ENCODE measurements at places on chromosomes 6 and 20.

DNA sequence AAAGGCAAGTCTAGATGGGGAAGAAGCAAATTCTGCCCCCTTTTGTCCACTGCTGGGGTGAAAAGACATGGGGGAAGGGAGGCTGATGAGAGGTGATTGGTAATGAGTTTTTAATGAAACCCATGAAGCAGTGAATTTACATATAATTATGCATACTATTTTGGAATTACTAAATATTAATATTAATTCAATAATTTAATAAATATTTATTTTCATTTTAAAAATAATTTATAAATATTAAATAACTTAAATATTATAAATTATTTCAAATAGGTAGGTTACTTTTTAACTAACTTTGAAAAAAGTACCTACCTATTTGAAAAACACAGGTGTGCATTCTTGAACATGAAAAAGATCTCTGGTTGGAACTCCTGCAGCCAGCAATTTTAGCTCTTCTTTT, 138.1 kb upstream of the GPR6 start:
- H3K27ac ChIP-seq: no peak overlapping the region
- H3K4me3 ChIP-seq: no peak overlapping the region
- no peak for DNase-seq

DNA sequence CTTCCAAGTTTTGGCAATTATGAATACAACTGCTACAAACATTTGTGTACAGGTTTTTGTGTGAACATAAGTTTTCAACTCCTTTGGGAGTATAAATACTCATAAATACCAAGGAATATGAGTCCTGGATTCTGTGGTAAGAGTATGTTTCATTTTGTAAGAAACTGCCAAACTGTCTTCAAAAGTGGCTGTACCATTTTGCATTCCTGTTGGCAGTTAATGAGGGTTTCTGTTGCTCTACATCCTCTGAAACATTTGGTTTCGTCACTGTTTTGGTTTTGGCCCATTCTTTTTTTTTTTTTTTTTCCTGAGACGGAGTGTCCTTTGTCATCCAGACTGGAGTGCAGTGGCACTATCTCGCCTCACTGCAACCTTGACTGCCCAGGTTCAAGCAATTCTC, 8.5 kb downstream of the AP5S1 start:
- peaks cover 3% of the 10 kb centered on the region for H3K36me3 ChIP-seq
- H3K27me3 ChIP-seq: no peaks in the 10 kb centered on the region
- H3K4me3 ChIP-seq: no peak overlapping the region

DNA sequence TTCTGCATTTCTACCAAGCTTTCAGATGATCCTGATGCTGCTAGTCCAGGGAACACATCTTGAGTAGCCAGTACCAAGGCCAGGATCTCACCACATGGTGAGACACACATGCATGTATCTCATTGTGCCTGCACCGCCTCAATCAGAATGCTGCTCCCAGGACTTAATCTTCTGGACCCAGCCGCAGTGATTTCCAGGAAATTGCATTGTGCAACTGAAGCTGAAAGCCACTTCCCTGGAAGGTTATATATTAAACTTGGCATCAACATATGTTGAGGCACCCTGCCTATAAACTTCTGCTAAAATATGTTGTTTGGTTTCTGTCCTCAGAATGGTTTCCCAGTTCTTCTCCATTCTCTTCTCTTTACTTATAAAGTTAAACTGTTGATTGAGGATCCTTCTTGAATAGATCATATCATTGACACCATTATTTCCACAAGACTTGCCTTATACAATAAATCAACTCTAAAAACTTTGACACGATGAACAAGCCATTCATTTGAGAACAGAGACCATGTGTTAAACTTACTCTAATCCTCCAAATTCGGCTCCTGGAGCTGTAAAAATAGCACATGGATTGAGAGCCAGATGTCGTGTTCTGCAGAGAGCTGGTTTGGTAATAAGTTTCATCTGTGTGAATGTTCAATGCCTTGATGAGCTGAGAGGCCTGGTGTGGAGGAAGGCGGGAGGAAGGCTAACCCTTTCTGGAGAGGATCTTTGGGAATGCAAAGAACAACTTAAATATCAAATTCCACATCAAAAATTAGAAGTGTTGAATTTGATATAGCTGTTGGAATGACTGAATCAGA, 65.0 kb upstream of the PCSK2 start:
- H3K27ac ChIP-seq: no peak overlapping the region
- H3K36me3 ChIP-seq: no peaks in the 10 kb centered on the region
- no peak overlapping the region for H3K4me3 ChIP-seq
- H3K27me3 ChIP-seq: no peaks in the 10 kb centered on the region

- DNase-seq: no peak
- H3K27me3 ChIP-seq: no peaks in the 10 kb centered on the region
- peaks cover 5% of the 10 kb centered on the region for H3K4me1 ChIP-seq
- no peak overlapping the region for H3K27ac ChIP-seq
- no peaks in the 10 kb centered on the region for H3K36me3 ChIP-seq
- H3K4me3 ChIP-seq: no peak overlapping the region
These were observed 531.1 kb downstream of the LMBRD1 start for GRCh38 chr6:69265706-69266105.

GRCh38 chr20:57320358-57320757, 9.2 kb upstream of the SPO11 start:
- no peaks in the 10 kb centered on the region for H3K4me1 ChIP-seq
- no peak overlapping the region for H3K27ac ChIP-seq
- no peaks in the 10 kb centered on the region for H3K27me3 ChIP-seq
- H3K36me3 ChIP-seq: no peaks in the 10 kb centered on the region
- H3K4me3 ChIP-seq: no peak overlapping the region
- DNase-seq: no peak

DNA sequence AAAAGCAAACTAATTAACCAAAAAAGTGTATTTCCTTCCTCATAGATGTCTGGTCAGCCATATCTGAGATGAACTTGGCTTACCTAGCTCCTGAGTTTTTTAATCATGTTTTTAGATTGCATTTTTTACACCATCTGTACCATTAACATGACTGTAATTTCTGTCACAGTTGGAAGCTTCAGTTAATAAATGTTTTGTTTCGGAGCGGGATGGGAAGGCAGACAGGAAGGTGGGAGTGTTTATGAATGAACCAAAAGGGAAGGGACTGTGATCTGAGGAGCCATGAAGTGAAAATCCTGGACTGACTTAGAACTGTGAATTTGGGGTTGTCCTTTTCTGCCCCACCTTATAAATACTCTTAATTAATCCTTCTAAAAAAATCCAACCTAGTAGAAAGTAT, 445.6 kb upstream of the SOX4 start:
- H3K4me1 ChIP-seq: peaks cover 4% of the 10 kb centered on the region
- no peak overlapping the region for H3K4me3 ChIP-seq
- H3K27ac ChIP-seq: no peak overlapping the region
- H3K36me3 ChIP-seq: no peaks in the 10 kb centered on the region

DNA sequence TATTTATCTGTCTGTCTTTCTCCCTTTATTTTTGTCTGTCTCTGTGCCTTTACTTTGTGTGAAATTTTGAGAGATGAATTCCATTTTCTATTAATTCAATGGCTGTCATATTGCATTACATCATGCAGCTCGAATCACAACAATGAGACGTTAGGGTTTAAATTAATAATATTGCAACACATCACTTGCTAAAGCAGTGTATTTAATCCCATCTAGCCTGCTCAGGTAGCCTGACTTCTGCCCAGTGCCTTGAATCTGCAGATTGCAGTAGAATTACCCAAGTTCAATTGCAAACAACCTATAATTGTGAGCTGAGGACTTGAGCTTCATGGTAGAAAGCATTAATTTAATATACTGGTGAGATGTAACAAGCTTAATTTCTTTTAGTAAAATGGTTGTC, 235.7 kb upstream of the TSHZ2 start:
- no peak overlapping the region for H3K27ac ChIP-seq
- no peaks in the 10 kb centered on the region for H3K4me1 ChIP-seq
- no peaks in the 10 kb centered on the region for H3K36me3 ChIP-seq
- H3K27me3 ChIP-seq: no peaks in the 10 kb centered on the region

DNA sequence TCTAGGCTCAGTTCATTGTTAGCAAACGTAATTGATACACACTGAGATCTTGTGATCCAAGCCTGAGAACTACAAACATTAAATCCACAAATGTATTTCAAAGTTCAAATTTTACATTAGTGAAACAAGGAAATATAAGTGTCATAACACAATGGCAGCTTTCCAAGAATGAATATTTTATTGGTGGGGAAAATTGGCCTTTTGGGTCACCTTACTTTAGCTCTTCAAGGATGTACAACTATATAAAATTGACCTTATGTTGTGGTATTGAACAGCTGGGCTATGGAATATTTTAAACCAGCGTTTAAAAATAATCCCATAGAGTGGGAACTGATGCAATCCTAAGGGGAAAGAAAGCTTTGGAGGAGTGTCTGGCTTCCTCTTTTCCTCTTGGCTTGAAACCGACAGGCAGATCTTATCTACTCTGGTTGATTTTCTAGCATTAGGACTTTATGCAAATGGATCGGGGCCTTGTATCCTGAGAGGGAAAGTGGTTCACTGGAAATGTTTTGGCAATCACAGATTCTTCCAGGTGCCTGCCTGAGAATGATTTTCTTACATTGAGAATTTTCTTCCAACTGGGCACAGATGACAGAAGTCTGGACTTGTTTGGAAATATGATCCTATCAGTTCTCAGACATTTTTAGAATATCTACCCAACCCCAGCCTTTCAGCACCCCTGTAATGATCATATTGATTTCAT, 184.8 kb upstream of the ECI2 start:
- H3K36me3 ChIP-seq: no peaks in the 10 kb centered on the region
- H3K27ac ChIP-seq: peak overlapping the region; percentile 15
- H3K27me3 ChIP-seq: no peaks in the 10 kb centered on the region
- peaks cover 15% of the 10 kb centered on the region for H3K4me1 ChIP-seq
- H3K4me3 ChIP-seq: no peak overlapping the region
- no peak for DNase-seq

DNA sequence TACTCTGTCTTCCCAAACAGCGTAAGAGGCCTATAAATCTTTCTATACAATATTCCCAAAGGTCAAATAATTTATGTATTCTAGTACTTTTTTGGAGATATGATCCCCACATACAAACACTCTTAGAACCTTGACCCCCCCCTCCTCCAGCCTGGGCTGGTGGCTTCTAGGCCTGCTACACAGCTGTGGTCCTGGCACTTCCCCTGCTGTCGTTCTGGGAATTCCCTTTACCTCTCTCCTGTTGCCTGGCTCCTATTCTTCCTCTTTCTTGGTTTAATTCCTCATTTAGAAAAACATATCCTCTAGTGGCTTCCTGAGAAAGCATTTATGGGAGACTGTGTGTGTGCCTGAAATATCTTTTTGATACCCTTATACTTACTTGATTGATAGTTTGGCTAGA, 4.1 kb upstream of the TXLNB start:
- H3K36me3 ChIP-seq: no peaks in the 10 kb centered on the region
- H3K4me1 ChIP-seq: peaks cover 14% of the 10 kb centered on the region
- H3K27ac ChIP-seq: no peak overlapping the region
- H3K27me3 ChIP-seq: no peaks in the 10 kb centered on the region

- peak; percentile 29 for DNase-seq
- no peaks in the 10 kb centered on the region for H3K27me3 ChIP-seq
- peaks cover 8% of the 10 kb centered on the region for H3K4me1 ChIP-seq
- H3K36me3 ChIP-seq: no peaks in the 10 kb centered on the region
- no peak overlapping the region for H3K4me3 ChIP-seq
These were observed 73.5 kb downstream of the TRAM2 start for GRCh38 chr6:52503323-52503747.

DNA sequence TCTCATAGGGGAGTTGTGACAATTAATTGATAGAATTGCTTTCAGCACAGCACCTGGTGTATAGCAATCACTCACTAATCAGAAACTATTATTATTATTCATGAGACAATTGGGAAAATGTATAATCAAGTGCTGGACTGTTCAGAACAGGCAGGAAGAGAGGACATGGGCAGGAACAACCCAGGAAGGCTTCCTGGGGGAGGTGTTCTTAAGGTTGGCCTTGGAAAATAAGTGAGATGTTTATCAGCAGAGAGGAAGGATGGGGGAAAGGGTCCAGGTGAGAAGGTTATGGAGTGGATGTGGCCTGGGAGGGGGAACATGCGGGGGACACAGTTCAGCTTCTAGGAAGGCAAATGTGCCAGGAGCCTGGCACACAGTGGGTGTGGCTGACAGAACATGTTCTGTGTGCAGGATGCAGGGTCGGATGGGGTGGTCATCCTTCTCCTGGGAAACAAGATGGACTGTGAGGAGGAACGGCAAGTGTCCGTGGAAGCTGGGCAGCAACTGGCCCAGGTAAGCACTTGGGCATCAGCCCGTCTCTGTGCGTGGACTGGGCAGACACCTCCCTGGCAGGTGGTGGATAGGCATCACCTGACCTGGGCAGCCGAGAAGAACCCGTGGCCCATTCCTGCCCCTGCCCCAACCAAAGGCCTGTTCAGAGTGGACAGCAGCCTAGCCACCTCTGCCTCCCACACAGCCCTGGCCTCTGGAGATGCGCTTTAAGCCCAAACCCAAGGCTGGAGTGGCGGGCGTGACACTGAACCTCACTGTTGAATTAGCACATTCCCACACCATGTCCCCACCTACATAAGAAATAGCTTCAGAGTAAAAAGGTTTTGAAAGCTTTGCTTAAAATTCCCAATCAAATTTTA, 30.9 kb downstream of the RAB44 start:
- no peak for DNase-seq
- no peaks in the 10 kb centered on the region for H3K36me3 ChIP-seq

DNA sequence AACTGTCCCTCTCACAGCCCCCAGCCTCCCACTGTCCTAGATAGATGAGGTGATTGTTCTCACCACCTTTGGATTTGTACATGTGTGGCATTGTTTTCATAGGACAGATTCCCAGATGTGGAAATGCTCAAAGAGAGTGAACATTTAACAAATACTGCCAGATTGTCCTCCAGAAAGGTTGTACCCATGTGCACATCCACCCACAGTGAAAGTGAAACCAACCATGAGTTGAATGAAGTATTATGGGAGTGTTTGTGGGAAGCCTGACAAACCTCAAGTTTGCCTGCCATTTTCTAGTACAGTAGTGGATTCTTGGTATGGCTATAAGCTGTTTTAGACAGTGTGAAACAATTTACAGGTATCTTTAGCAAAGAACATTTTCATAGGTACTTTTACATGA, 42.7 kb downstream of the ANKRD6 start:
- no peak for DNase-seq
- H3K27me3 ChIP-seq: no peaks in the 10 kb centered on the region
- H3K4me3 ChIP-seq: no peak overlapping the region

GRCh38 chr20:1362484-1362883, 30.4 kb downstream of the FKBP1A start:
- no peak for DNase-seq
- H3K4me1 ChIP-seq: no peaks in the 10 kb centered on the region
- H3K27me3 ChIP-seq: no peaks in the 10 kb centered on the region
- H3K4me3 ChIP-seq: no peak overlapping the region
- no peak overlapping the region for H3K27ac ChIP-seq

Measured in cardiac muscle cell (in vitro differentiated cells and primary cell).